ENCODE measurements at places on chromosomes 3 and 15.

GRCh38 chr15:39976291-39977274, 42.7 kb downstream of the EIF2AK4 start:
- DNase-seq = no peak

DNA sequence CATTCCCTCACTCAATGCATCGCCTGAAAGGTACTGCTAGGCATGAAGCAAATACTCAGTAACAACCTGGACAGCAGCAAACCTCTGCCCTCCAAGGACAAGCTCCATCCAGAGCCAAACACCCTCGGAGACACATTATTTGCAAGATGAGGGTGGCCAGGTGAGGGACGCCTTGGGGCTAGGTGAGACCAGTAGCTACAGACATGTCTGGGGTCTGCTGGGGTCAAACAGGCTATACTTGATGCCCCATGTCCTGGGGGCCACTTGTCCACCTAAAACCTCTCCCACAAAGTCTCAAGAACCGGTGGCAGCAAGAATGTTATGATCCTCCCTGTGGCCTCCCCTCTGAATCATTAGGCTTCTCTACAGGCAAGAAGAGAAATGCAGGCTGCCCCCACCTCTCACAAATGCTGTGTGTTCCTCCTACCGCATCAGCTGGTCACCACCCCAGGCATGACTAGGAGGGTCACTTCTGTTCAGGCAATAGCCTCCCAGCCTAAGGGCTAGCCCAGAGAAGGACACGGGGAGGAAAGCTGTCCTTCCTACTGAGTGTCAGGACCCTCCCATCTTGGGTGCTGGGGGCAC, 54.3 kb downstream of the TBC1D2B start:
- DNase-seq = no peak

GRCh38 chr15:65777843-65778242, 14.2 kb downstream of the DENND4A start:
- DNase-seq = no peak

DNA sequence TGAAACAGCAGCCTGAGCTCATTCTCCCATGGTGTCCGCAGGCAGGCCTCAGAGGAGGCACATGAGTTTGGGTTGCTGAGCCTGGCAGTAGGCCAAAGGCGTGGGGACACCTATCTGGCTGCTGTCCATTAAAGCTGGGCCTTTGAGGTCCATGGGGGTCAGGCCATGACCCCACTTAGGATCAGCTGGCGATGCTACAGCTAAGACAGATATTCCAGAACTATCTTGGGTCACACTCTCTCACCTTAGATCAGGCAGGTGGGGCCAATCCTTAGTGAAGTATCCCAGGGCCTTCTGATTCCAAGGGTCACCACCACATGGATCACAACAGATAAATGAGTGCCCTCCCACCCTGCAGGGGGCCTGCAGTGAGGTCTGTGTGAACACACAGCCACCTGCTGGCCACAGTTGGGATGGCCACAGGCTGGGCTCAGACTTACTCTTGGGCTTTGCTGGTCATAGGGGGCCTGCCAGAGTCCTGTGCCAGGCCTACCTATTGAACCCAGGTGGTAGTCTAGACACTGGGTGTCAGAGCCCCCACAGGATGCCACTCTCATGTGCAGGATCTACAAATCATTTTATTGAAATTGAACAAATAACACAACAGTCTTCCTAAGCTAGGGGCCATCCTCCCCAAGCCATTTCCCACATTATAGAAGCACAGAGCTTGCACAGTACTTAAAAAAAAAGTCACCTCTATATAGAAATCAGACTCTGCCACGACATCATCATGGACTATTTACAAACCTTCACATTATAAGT, 2.0 kb upstream of the HYAL2 start:
- no peak for DNase-seq

GRCh38 chr15:78012643-78013077, 64.9 kb downstream of the TBC1D2B start:
- no peak for DNase-seq

DNA sequence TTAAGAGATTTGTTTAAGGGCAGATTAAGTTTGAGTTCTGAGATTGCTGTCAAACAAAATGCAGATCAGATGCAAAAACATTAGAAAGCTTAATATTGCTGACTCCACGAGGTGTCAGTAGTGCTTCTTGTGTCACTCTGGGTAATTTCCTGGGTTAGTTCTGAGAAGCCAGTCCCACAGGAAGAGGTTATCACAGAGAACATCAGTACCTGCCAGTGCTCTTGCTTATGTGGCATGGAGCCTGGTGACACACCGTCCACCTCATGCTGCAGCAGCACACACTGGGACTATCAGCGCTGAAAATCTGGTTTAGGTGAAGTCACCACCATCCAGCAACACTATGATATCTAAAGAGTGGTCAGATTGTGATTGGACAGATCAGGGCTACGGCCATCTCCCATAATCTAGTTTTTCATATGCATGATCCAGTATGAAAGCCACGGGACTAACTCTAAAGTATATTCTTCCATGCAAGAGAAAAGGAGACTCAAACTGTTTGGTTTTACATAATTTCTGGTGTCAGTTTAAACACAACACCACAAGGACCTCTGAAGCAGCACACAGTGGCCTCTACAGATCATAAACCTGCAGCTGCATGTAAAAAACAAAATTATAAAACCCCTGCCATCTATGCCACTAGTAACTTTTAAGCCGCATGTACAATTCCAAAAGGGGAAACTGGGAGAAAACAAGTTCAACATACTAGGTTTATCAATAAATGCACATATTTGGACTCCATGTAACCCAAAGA, 36.1 kb upstream of the MYO5C start:
- DNase-seq = peak; percentile 18

- no peak for DNase-seq
These were observed 19.3 kb upstream of the TGM5 start for GRCh38 chr15:43286074-43286473.

DNA sequence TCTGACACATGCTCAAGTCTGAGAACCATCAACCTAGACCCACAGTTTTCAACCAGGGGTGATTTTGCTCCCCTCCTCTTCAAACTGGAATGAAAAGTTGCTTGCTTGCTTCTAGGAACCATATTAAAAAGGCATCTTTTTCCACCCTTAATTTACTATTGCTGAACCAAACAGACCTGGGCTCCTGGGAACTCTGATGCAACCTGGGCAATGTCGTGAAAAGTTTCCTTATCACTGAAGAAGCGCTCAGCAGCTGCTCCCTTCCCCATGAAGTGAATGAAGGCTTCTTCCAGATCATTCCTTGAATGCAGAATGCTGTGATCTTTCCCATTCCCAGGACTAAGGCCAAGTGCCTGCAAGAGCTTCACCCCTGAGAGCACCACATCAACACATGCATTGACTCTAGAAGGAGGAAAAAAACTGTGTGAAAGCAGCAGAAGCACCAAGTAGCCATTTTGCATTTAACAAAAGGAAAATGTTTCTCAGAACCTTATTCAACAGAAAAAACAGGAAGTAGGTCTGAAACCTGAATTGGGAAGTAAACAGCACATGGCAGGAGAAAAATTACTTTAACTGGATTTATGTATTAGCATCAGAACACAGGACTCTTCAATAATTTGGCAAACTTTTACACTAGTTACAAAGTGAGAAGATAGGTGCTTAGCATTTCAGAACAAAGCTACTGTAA, 8.7 kb downstream of the ADPGK start:
- no peak for DNase-seq

GRCh38 chr3:21269882-21270281, 481.1 kb downstream of the ZNF385D start:
- no peak for DNase-seq

DNA sequence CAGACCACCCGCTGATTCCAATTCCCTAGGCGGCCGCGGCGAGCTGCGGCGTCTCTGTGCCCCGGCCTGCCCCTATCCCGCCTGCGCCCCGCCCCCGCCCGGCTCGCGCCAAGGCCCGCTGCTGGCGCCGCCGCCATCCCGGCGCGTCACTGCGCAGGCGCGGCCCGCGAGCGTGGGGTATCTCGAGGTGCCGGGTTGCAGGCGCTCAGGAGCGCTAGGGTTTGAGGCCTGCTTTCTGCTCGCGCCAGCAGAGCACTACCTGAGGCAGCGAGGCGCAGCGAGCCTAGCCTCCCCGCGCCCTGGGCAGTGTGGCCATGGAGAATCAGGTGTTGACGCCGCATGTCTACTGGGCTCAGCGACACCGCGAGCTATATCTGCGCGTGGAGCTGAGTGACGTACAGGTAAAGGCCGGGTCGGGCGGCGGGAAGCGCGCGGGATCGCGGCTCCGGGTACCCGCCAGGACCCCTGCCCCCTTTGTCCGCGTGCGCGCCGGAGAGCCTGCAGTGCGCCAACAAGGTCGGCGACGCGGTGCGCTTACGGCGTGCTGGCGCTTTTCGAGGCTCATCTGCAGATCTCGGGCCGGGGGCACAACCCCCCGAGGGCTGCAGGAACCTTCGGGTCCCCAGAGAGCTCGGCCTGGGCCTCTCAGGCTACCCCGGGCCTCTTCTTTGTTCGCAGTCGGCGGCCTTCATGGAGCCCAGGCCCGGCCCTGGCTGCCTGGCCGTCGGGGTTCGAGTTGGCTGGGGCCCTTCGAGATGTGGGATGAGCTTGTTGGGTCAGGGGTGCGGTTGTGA, at the start of gene HACD3:
HACD3 (plus strand) TSS at position 146 of the 794 bp plus-strand sequence; CDS start at position 315, 169 bp downstream.
- peak; percentile 93 for DNase-seq

DNA sequence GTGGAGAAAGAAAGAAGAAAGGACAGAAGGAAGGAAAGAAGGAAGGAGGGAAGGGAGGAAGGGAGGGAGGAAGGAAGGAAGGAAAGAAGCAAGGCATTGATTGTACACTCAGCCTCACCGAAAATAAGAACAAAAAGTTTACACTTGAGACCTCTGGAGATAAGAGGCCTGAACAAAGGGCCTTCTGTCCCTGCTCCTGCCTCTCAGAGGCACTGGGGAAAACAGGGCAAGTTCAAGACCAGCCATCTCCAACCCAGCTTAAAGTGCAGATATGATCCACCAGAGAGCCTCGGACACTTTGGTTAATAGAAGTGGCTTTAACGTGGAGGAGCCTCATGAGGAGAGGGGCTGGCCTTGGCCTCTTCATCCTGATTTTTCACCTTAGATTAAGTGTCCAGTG, 582.9 kb upstream of the PPP2R3A start:
- no peak for DNase-seq

- DNase-seq = no peak
These were observed 136.4 kb downstream of the ZIC4 start for GRCh38 chr3:147269907-147270306.

DNA sequence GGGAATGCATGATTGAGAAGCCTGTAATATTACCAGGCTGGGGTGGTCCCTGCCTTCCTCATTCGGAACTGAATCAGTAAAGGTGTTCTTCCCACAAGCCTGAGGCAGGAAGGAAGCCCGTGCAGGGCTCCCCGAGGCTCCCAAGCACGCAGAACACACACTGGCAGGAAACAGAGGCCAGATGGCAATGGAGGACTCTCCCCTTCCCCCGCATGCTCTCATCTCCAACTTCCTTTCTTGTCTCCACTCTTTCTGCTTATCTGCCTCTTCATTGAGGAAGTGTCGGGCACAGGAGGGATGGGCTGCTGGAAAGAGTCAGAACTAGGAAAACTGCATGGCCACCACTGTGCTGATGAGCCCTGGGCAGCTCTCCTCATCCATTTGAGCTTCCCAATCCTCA, 123.5 kb downstream of the NUP210 start:
- no peak for DNase-seq

GRCh38 chr3:186095561-186096081, 13.3 kb downstream of the ETV5 start:
- no peak for DNase-seq

DNA sequence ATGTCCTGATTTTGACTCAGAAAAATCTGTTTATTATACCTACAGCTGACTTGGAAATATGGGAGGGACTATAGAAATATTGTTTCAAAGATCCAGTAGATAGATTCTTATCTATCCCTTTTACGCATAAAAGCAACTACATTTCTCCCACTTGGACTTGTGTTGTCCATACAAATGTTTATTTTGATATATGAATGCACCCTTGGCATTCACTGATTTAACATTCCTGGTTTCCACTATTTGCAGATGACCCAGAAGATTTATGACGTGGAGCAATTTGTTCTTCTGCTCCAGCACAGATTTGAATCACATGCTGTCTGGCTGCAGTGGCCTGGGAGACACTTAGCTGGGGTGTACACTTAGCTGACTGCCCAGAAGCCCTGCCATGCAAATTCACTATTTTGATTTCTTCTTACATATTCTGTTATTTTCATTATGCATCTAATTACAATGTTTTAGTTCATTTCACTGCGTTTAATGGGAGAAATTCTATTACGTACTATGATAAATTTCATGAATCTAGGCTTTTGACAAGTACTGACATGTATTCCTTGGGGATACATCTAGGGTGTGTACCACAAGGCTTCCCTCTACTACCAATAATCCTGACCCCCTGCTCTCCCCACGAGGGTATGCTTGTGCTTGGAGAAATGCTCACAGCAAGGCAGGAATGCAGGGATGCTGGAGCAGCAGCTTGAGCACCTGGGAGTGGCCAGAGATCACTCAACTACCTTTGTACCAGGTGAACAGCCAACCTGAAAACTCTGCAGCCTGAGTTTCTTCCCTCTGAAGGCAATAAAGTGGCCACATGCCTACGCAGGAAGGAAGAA, 223.6 kb upstream of the TBL1XR1 start:
- DNase-seq = no peak

DNA sequence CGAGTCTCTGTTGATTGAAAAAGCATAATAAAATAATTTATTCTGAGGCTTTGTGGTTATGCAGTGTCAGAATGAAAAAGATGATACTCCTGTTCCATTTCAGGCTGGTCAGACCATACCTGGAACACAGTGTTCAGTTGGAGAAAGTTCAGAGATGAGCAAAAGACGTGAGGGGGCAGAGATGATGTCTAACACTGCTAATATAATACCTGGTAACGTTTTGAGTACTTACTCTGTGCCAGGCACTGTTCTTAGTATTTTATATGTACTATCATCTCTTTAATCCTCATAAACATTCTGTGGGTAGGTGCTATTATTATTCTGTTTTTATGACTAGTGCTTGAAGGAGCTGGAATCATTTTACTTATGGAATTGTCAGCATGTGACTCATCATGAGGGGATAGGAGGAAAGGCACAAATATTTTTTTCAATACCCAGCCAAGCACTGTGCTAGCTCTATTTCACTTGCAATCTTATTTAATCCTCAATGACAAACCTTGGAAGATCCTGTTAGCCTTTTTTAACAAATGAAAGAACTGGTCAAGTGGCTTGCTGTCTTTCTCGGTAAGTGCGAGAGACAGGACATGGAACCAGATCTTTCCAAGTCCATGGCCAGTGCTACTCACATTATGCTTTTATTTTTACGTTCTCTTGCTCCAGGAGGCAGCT, 31.8 kb downstream of the IQGAP1 start:
- DNase-seq = no peak

DNA sequence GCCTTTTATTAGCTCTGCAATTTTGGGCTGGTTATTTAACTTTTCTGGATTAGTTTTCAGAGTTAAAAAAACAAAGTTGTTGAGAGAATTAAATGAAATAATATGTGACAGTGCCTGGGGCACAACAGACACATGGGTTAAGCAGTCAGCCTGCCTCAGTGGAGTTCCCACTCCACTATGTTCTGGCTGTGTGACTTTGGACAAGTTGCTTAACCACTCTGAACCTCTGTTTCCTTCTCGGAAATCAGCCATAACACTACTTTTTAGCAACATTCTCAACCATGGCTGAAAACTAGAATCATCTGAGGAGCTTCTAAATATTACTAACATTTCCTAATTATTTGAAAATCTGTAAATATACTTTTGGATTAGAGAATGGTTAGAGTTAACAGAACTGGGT, 56.5 kb upstream of the SLC6A11 start:
- no peak for DNase-seq

All from T-cell (primary cell).